ENCODE measurements at places on chromosomes 7 and 10.

DNA sequence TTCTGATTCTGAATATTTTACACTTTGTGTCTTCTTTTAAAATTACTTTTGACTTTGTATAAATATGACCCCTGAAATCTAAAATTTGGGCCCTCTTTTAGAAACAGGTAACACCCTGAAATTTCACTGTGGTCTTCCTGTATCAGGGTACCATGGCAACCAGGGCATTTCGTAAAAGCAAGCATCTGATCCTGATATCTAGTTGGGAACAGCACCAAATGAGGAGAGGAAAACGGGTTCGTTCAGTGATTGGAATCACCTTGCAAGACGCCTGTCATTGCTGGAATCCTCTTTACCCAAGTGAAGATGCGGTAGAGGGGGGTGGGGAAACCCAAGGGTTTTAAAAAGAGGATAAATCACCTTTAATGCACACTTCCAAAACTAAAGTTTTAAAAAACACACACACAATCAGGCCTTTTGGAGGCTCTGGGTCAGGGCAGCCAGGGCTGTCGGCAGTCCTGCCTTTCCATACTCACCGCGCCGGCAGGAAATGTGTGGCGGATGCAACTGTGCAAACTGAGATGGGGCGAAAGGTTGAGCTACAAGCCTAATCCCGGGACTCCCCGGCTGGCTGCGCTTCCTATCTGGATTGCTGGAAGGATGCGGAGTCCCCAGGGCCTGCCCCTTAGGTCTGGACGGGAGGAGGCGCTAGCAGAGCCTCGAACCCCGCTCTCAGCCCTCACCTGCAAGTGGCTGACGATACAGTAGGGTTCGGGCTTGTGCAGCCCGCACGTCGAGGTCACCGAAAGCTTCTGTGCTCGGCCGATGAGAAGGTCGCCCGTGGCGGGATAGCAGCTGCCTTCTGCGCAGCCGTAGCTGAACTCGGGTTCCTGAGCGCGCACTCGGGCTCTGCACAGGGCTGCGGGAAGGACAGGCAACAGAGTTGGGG lies 1.8 kb downstream of the LAMB1 start:
- DNase-seq = peak; percentile 49

DNA sequence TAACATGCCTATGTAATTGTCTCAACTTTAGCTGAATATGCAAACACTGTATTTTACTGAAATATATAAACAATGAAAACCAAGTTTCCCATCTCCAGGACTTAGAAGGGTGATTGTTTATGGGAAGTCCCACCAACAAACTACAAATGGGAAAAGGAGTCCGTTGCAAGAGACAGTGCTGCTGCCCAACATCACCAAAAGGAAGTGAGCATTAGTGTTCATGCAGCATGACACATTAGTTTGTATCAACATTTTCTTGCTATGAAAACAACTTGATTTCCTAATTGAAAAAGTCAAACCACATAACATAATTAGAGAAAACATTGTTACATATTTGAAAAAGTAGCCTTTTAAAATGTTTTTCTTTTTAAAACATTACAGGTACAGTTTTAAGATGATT lies 138.5 kb downstream of the ZNF438 start:
- no peak for DNase-seq

DNA sequence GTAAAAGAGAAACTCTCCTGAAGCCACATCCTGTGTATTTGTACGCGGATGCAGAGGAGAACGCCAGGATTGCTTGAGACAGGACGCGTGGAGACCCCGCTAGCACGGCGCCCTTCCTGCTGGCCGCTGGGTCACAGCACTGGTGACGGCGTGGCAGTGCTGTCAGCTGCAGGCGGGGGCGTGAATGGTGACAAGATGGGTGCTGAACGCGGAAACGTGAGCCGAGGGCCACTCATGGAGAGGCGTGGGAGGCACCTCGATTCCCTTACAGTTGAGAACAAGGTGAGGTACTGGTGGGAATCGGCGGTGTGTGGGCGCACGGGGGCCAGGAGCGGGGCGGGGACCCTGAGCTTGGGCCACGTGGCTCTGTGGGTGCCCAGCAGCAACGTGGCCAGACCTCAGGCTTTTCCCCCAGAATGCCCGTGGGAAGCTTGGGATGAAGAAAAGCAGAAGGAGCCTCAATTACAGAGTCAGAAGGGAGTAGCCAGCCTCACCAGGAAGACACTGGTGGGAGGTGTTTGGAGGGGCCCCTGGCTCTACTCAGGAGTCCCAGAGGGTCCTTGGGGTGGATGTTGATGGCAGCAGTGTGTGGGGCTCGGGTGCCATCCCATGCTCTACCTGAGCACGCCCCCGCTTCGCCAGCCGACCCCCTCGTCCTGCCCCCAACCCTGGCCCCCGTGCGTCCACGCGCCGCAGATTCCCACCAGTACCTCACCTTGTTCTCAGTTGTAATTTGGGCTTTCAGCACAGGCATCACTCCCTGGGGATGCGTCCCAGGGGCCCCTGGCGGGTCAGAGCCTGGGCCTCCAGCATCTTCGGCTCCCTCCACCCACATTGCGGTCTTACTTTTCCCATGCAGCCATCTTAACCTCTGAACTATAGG lies 208.4 kb upstream of the TCERG1L start:
- no peak for DNase-seq

DNA sequence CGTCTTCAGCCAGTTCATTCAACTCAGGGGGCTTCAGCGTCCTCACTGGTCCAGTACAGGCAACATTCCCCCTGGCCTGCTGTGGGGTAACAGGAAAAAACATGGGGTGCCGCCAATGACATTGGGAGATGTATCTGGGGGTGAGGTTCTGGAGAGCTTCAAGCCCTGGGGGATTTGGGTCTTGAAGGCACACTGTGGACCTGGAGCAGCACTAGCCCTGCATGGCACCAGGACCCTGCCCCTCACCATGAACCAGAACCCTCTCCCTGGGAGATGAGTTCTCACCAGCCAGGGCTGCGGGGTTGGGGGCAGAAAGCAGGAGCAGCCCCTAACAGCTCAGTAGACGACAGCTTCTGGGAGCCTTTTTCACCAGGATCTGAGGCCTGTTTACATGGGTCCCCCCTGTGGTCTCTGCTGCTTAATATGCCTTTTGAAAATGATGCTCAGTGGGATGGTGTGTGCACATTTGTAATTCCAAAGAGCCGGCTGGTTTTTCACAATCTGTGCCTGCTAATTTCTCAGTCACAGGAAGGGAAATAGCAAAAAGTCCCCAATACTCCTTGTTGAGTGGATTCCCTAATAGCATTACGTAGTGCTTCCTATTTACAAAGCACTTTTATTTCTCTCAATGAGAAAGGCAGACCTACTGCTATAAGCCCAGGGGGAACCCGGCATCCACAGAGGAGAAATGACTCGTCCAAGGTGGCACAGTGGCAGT lies 509.5 kb downstream of the RPS24 start:
- DNase-seq = no peak

GRCh38 chr7:39133088-39133487 lies 155.4 kb downstream of the POU6F2 start:
- DNase-seq = no peak

GRCh38 chr10:57562211-57562610 lies 705.5 kb downstream of the IPMK start:
- DNase-seq = no peak

DNA sequence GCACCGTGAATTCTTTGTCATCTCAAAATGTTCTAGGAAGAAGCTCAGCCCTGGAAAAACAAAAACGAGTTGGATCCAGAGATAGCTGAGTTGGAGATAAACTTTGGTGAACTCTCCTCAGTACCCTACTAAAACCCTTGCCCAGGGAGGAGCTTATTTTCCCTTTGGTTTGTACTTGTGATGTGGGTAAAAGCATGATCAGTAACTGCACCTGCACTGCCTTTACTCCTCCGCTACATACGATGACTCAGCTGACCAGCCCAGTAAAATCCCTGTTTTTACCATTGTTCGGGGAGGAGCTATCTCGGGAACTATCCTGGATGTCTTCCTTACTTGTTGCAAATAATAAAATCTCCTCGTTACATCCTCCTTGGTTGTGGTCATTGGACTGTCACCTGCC lies 359.3 kb downstream of the SH2D4B start:
- DNase-seq = no peak

DNA sequence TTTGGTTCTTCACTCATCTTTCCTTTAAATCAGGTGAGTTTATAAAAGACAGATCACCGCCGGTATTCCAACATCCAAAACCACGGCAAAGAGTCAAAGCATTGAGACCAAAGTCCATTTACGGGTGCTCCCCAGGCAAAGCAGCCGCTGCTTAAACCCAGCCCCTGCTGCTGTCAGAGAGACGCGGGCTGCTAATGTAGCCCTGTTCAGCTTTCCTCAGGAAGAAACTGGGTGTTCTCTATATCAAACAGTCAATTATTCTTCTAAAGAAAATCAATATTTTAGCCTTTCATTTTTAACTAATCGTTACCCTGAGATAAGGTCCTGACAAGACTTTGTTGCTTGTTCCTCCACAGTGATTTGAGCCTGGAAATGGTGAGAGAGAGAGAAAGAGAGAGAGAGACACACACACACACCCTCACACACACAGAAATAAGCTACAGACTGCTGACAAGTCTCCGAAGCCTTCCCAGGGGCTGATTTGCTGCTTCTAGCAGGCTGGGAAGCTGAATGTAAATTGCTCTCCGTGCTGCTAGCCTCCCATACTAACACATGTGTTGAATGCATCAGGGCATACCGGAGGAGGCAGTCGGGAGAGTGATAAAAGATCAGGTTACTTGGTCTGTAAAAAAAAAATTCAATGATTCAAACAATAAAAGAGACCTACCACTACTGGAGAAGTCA lies 183.0 kb upstream of the ANK3 start:
- DNase-seq = peak; percentile 59

- no peak for DNase-seq
These were observed 470.1 kb upstream of the NRP1 start for GRCh38 chr10:33804584-33804983.

DNA sequence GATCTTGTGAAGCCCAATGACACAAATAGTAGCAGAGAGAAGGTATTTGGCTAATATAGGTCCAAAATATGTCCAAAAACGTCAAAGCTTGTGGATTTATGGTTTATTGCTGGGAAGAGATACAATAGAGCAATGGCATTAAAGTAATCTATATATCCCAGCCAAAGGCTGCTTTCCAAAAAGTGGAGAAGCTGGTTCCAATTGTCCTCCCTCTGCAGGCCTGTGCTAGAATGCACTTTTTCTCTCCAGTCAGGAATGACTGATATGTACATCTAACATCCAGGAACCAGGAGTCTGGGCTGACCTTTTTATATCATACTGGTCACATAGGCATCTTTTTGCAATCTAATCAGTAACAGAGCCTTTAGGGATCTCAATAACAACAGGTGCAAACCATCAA lies 167.1 kb upstream of the FAM3C start:
- no peak for DNase-seq

GRCh38 chr7:140003913-140004382 lies 58.8 kb downstream of the PARP12 start:
- DNase-seq = peak; percentile 42

- no peak for DNase-seq
These were observed 187.8 kb downstream of the GNAT3 start for GRCh38 chr7:80324032-80324431.

DNA sequence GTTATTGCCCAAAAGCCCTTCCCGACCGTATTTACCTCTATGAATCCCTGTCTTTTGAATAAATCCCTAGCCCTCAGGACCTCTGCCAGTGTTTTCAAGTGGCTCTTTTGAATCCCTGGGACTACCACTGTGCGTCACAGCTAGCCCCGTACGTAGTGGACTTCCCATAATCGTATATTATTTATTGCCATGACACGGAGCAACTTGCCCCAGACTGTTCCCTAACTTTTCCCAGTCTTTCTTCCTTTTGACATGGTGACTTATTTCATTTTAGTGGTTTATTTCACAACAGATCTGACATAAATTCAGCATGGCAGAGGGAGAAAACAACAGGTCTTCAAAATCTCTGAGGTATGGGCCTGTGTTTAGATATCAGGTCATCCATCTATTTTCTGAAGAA lies 318.6 kb upstream of the KLF6 start:
- no peak for DNase-seq

DNA sequence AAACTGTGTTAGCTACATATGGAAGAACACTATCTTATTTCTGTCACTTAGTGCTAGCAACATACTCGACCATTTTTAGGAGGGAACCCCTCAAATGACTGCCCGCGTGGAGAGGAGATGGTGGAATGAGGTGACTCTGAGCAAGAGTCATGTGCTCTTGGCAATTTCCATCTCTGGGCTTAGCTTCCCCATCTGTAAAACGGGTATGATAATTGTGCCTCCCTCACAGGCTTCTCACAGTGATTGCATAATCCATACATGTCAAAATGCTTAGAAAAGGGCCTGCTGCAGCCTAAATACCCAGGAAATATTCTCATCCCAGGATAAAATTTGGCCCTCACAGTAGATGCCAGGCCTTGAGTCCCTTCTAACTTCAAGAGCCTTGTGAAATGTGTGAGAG lies 86.6 kb downstream of the WDFY4 start:
- DNase-seq = no peak

GRCh38 chr10:7571981-7572380 lies 94.8 kb downstream of the ITIH5 start:
- DNase-seq = no peak

- DNase-seq = no peak
These were observed 3.2 kb downstream of the PPRC1 start for GRCh38 chr10:102135956-102136526.

GRCh38 chr7:87574630-87575029 lies 26.1 kb downstream of the ABCB1 start:
- DNase-seq = no peak

- DNase-seq = no peak
These were observed 3.8 kb upstream of the DMTF1 start for GRCh38 chr7:87148332-87148955.

DNA sequence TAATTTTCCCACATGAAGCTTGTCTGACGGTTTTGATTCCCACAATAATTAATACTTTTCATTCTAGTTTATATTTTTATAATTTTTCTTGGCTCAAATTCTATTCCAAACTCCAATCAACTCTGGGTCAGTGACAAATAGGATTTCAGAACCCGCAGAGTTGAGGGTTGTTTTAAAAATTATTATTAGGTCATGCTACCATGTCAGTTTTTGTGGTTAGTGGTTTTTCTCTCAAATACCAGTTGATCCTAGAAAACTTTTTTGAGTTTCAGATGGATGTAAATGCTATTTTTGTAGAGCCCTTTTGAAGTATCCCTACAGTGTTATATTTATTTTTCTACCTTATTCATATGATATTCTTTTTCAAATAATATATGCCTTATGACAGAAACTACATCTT lies 237.4 kb downstream of the SEMA3D start:
- no peak for DNase-seq

DNA sequence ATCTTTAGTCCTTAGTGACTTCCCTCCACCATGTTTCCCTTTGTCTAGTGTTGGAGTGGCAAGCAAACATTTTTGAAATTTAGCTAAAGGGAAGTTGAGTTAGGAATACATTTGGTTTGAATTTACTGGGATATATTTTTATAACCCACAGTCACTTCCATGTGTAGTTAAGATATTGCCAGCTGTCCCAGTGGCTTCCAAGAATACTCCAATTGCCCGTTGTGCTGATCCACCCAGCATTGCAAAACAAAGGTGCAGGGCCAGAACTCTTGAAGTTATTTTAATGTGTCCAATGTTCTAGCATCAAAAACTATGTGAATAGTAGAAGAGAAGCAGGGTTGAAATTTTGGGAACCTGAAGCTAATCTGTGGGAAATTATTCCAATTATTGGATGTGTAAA lies 2.5 kb upstream of the P4HA1 start:
- DNase-seq = no peak

- DNase-seq = no peak
These were observed 32.2 kb downstream of the SLC16A12 start for GRCh38 chr10:89503151-89503550.

Data from nephron progenitor cell (in vitro differentiated cells).